ENCODE measurements at places on chromosomes 12 and 14. TPM values are rescaled to one million over a fixed set of nuclear protein-coding genes. Genes with fewer than 3 reads are reported as not detected.

NOVA1 gene
- 2.7 TPM for total RNA-seq

MYH6 gene
- not detected for total RNA-seq

LBHD2 gene
- total RNA-seq = not detected

MYG1 gene
- 35.8 TPM for total RNA-seq

KLHL33 gene
- total RNA-seq = not detected

KCNK10 gene
- total RNA-seq = 1.5 TPM

AHNAK2 gene
- total RNA-seq = 5.9 TPM

SPATA7 gene
- 27.9 TPM for total RNA-seq

CIT gene
- 3.9 TPM for total RNA-seq

PDE6H gene
- not detected for total RNA-seq

Data from hepatocyte (in vitro differentiated cells).